ENCODE measurements at places on chromosomes 2 and 18.

DNA sequence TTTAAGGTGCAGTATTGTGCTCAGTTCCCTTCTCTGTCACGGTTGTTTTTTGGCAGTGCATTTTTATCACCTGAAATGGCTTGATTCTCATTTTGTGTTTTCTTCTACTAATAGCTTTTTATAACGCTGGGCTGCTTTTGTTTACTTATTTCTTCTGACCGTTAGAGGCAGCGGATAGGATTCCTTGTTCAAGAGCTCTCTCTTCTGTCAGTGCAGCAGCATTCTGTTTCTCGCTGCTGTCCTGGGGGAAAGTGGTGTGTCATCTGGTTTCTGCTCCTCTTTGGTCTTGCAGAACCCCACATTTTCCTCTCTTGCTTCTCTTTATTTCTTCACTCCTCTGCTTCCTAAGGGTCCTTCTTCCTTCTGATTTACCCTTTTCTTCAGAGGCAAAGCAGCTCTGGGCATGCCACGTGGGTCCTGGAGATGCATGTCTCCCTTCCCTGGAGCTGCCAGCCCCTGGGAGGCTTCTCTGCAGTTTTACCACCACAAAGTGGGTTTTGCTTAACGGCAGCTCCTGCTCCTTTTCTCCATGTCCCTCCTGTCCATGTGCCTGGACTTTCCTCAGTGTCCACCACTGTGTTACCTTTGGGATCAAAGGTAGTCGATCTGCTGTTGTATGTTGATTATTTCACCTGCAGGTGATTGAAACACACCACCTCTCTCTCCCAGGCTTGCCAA, 47.3 kb upstream of the SNTG2 start:
- DNase-seq, result no peak

GRCh38 chr2:95314598-95314963, 17.4 kb downstream of the KCNIP3 start:
- DNase-seq, result no peak

DNA sequence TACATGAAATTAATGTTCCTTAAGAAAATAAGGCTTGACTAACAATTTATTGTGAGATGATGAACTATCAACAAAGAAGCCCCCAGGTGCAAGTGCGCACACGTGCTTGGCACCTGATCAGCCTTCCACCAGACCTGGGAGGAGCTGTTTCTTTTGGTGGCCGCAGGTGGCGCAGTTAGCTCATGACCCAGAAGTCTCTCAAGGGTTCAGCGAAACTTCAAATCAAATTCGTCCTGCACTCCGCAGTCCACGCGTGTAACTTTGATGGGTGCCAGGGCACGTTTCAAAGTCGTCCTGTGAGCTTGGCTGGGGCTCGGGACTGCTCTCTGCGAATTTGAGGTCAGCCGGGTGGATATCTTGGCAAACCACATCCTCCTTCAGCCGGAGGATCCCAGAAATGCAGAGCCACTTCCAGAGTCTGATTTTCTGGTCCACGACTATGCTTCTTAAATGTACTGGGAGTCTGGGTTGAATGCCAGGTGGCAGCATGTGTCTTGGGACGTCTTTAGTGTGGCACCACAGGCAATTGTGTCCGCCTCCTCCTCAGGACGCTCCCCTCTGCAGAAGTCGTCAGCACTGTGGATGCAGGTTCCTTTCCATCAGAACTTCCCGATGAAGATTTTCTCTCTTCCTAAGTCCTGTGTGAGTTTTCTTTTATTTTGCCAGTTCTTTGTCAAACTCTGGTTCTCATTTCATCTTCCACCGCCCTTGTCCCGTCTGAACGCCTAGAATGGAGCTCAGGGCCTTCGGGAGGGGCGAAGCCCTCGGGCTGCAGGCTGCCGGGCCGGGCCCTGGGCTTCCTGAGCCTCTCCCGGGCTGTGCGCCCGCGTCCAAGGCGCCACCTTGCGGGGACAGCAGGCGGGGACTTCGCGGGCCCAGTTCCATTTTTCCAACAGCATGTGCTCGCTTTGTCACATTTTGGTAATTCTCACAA, 61.3 kb upstream of the RAPGEF4 start:
- DNase-seq, result peak; percentile 6

GRCh38 chr18:35999925-36000324, 27.4 kb downstream of the RMP24 start:
- no peak for DNase-seq

DNA sequence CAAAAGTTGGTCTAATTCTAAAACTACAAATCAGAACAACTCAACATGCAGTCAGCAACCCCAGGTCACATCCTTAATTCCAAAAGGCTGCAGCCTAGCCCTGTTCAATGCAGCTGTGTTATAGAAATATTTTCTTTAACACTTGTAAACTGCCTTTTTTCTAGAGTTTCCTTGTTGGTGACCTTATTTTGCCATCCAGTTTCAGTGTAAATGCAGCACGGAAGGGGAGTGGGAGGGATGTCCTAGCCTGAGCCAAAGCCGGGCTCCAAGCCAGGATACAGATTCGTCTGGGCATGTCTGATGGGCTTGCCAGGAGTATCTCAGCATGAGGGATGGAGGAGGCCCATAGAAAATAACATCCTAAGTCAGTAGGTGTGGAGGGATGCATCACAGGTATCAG, 17.7 kb upstream of the SP3 start:
- DNase-seq, result no peak

GRCh38 chr18:78293940-78294541, 685.6 kb upstream of the SALL3 start:
- DNase-seq, result no peak
